ENCODE measurements at places on chromosomes 7 and 10.

DNA sequence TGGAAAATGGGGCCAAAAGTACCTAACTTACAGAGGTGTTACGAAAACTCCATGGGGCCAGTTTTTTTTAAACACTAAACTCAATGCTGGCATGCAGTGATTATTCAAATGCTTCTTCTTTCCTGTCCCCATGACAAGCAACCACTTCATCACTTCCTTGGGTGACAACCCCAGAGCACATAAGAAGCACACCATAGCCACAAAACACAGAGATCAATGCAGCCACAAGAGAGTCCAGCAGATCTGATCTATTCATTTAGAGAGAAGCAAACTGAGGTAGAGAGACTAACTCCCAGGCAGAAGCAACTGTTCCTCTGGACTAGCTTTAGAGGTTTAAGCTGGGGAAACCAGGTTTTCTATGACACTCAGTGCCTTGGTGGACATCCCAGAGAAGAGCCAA, 180.0 kb downstream of the GRID1 start:
- no peak for DNase-seq

DNA sequence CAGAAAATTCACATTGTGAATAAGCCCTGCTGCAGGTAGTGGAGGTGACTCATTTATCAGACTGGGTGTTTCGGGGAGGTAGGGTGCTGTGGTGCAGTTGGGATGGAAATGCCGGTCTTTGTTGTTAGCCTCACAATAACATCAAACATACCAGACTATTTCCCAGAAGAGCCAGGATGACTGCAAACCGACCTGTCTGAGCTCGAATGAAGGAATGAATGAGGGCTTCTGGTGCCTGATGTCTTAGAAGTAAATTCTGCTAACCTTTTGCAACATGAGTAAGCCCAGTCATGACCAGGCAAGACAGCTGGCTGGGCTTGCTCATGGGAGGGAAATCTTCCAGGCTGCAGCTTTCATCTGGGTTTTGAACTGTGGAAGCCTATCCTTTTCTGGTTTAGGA, 2.4 kb upstream of the VDAC2 start:
- DNase-seq: no peak

GRCh38 chr10:84550756-84551436, 222.5 kb downstream of the CCSER2 start:
- no peak for DNase-seq

DNA sequence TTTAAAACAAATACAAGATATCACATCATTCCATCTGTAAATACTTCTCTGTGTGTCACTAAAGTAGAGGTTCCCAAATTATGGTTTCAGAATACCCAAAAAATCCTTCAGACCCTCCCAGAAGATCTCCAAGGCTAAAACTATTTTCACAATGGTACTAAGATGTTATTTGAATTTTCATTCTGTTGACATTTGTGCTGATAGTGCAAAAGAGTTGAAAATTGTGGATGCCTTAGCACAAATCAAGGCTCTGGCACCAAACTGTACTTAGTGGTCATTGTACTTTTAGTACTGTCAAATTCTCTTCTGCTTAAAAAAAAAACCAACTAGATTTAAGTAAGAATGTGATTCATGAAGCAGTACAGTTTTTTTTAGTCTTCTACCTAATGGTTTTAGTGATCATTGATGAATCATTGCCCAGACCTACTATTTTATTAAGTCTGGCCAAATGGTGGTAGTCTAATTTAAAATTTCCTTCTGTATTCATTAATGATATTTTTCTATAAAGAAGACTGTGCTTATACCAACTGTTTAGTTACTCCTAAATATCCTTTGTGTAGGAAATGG, 50.5 kb downstream of the TPST1 start:
- DNase-seq: no peak

GRCh38 chr7:69739190-69739589, 140.9 kb downstream of the AUTS2 start:
- peak; percentile 69 for DNase-seq

GRCh38 chr10:97190450-97190849, 4.7 kb upstream of the SLIT1 start:
- no peak for DNase-seq

- DNase-seq: peak; percentile 28
Observed at GRCh38 chr10:45420453-45421192, 46.6 kb downstream of the ALOX5 start.

DNA sequence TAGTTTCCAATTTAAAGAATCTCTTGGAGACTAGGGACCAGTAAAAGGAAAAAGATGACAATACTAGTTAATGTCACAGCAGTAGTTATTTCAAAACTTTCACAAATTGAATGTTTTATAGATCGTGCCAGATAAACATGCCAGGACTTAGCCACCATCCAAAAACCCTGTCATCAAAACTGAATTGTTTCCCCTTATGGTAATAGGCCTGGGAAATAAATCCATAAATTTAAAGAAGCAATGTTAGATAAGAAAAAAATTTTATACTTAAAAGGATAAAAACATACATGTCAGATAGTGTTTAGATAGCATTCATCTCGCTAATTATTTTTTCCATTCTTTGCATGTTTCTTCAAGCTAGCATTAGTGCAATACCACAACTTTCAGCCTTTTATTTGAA, 71.2 kb downstream of the SUGCT start:
- no peak for DNase-seq

DNA sequence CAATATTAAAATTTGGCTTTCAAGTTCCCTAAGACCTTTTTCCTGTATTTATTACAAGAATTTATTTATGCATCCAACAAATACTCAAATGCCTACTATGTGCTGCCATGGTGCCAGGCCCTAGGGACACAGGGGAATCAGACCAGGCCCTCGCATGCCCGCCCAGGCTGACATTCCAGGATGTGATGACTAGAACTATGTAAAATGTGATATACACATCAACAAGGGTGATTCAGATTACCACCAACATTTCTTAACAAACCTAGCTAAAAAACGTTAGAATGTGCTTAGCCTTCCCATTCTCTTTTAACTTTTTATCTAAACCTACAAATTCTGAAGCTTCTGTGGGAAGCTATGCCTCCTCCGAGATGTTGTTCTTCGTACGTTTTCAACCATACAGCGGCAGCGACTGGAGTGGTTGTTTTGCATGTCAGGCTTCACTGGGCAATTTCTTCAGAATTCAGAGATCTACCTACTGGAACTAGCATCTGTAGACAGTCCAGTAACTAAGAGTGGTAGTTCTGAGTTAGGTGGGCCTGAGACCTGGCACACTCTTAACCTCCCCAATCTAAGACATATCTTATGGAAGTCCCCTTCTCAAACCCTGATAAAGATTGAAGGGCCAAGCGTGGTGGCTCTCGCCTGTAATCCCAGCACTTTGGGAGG, 22.1 kb downstream of the GNA12 start:
- DNase-seq: no peak

DNA sequence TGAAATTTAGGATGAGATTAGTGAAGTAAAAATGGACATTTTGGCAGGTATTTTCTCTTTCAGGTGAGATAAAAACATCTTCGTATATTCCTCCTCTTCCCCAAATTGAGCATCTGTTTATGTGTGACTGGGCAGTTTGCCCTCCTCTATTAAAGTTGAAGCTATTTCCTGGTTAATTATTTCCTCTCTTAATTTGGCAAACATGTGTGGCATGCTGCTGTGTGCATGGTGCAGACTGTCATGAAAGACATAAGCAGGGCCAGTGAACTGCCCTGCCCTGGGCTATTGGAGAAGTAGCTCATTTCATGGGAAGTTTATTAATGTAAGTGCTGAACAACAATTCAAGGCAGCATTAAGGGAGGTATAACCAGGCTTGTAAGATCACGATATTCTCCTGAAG, 52.6 kb downstream of the EVX1 start:
- DNase-seq: no peak

GRCh38 chr10:31020209-31020608, 11.5 kb downstream of the ZNF438 start:
- DNase-seq: no peak

DNA sequence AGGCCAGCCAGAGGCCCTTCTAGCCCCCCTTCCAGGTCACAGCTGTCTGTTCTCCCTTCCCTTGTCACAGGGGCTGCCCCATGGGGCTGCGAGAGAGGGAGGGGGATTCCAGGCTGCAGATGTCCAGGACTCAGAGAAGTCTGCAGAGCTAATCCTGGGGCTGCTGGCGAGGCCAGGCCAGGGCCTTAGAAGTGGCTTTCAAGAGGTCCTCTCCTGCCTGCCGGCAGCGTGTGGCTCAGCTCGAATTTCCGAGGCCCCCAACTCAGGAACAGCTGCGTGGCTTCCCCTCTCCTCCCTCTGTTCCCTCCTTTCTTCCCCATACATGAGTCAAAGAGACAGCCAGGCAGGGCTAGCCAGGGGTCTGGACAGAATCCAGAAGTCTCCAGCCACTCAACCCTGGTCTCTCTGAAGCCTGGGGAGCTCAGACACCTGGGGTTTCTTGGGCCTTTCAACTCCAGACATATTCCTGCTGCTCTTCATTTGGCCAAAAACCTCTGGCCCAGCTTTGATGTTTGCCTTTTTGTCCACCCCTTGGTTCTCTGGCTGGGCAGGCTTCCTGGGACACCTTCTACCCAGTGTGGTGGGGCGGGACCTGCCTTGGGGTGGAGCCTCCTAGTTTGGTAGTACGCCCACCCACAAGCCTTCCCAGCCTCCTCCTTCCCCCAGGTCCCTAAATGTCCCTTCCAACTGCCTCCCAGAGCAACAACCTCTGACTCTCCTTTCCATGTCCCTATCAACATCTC, 21.8 kb upstream of the EIF5AL1 start:
- DNase-seq: no peak
